Activated CD4-positive, alpha-beta T cell treated with anti-CD3 and anti-CD28 coated beads, Interleukin-2, amount 10 ng/mL, durations not matched to agents 7 days and 5 days (primary cell): ENCODE measurements at places on chromosomes 6 and 20.

GRCh38 chr20:49276161-49276960 lies 1.5 kb downstream of the ZNFX1 start:
- H3K4me3 ChIP-seq, result peak overlapping the region; percentile 98
- H3K36me3 ChIP-seq, result peaks cover 72% of the 10 kb centered on the region
- no peaks in the 10 kb centered on the region for H3K27me3 ChIP-seq
- peak overlapping the region; percentile 96 for H3K27ac ChIP-seq
- H3K4me1 ChIP-seq, result peaks cover 64% of the 10 kb centered on the region

- H3K27ac ChIP-seq, result no peak overlapping the region
- H3K36me3 ChIP-seq, result no peaks in the 10 kb centered on the region
- no peak for DNase-seq
- no peak overlapping the region for H3K4me3 ChIP-seq
- peaks cover 24% of the 10 kb centered on the region for H3K27me3 ChIP-seq
These were observed 79.9 kb downstream of the SLC22A3 start for GRCh38 chr6:160428069-160428430.

GRCh38 chr20:46355778-46356177 lies 47.5 kb upstream of the CDH22 start:
- H3K4me1 ChIP-seq, result peaks cover 24% of the 10 kb centered on the region
- H3K4me3 ChIP-seq, result no peak overlapping the region
- peaks cover 18% of the 10 kb centered on the region for H3K36me3 ChIP-seq
- no peaks in the 10 kb centered on the region for H3K27me3 ChIP-seq
- DNase-seq, result no peak

- no peaks in the 10 kb centered on the region for H3K4me1 ChIP-seq
- peaks cover 4% of the 10 kb centered on the region for H3K27me3 ChIP-seq
- no peak overlapping the region for H3K27ac ChIP-seq
- no peak overlapping the region for H3K4me3 ChIP-seq
These were observed 193.9 kb upstream of the MOCS1 start for GRCh38 chr6:40128127-40128526.

GRCh38 chr6:1614448-1615150 lies 4.9 kb downstream of the FOXC1 start:
- peaks cover 59% of the 10 kb centered on the region for H3K27me3 ChIP-seq
- H3K4me1 ChIP-seq, result peaks cover 15% of the 10 kb centered on the region
- H3K36me3 ChIP-seq, result no peaks in the 10 kb centered on the region
- no peak overlapping the region for H3K27ac ChIP-seq
- DNase-seq, result no peak

DNA sequence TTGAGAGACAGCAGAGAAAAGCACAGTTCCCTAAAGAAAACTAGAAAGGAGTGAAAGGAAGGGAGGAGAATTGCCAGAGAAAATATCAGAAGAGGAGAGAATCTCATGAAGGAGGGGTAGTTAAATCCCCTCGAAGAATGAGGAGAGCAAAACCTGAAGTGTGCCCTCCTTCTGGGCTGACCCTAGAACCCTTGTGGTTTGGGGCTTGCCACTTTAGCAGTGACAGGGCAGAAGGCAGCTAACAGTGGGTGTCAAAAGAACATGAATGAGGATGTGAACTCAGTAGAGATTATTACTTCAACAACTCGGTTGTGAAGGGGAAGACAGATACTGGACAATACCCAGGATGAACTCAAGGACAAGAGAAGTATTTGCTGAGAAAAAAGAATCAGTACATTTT lies 73.6 kb downstream of the RALGAPA2 start:
- H3K27ac ChIP-seq, result no peak overlapping the region
- no peak for DNase-seq
